Renal cortex interstitium (tissue), 15 donors: ENCODE measurements at places on chromosomes 5 and 9. TPM values are rescaled to one million over a fixed set of nuclear protein-coding genes. Genes with fewer than 3 reads are reported as not detected.

The KCNN2 gene
- polyA plus RNA-seq: 3.7 TPM

The TMEM141 gene
- 81.8 TPM for polyA plus RNA-seq

The IGFBPL1 gene
- polyA plus RNA-seq: 1.4 TPM

The CFAP157 gene
- polyA plus RNA-seq: 4.0 TPM

The ECSCR gene
- polyA plus RNA-seq: 21.0 TPM

The FAM169A gene
- 18.1 TPM for polyA plus RNA-seq

The ZDHHC11B gene
- 8.2 TPM for polyA plus RNA-seq

The SLC44A1 gene
- polyA plus RNA-seq: 50.2 TPM

The F12 gene
- 10.2 TPM for polyA plus RNA-seq

The MYORG gene
- polyA plus RNA-seq: 8.4 TPM

The FAM78A gene
- 2.6 TPM for polyA plus RNA-seq

The CATSPER3 gene
- 0.89 TPM for polyA plus RNA-seq

The SUSD3 gene
- polyA plus RNA-seq: 8.7 TPM

The CCNI2 gene
- polyA plus RNA-seq: 3.0 TPM

The WHRN gene
- polyA plus RNA-seq: 17.2 TPM

The FGF18 gene
- 0.34 TPM for polyA plus RNA-seq

The RASEF gene
- 6.1 TPM for polyA plus RNA-seq

The SLC12A2 gene
- polyA plus RNA-seq: 49.7 TPM

The DNAH5 gene
- 3.2 TPM for polyA plus RNA-seq

The SLC45A2 gene
- polyA plus RNA-seq: 0.37 TPM

The PCDHGA8 gene
- 0.58 TPM for polyA plus RNA-seq

The HINT1 gene
- 462 TPM for polyA plus RNA-seq

The SLCO4C1 gene
- polyA plus RNA-seq: 21.8 TPM

The EQTN gene
- polyA plus RNA-seq: 0.24 TPM

The GADD45G gene
- 3.5 TPM for polyA plus RNA-seq

The ESM1 gene
- polyA plus RNA-seq: 6.2 TPM

The SEMA5A gene
- 47.1 TPM for polyA plus RNA-seq
